SK-N-SH (cell line): ENCODE measurements at places on chromosomes 11 and 22. TPM values are rescaled to one million over a fixed set of nuclear protein-coding genes. Genes with fewer than 3 reads are reported as not detected.

Gene GNG3
- polyA plus RNA-seq, result 0.11 and 0.16 TPM in 2 replicates

Gene NRXN2
- polyA plus RNA-seq, result 0.15 TPM in 2 replicates

Gene C11orf52
- polyA plus RNA-seq, result not detected in 2 replicates

Gene DNAJB7
- polyA plus RNA-seq, result not detected in 2 replicates

Gene TMPRSS13
- polyA plus RNA-seq, result not detected in 2 replicates

Gene OR2AG1
- polyA plus RNA-seq, result not detected in 2 replicates

Gene PIWIL4
- 1.7 and 2.0 TPM in 2 replicates for polyA plus RNA-seq

Gene APOL6
- polyA plus RNA-seq, result 0.88 and 0.90 TPM in 2 replicates

Gene RIN1
- 13.0 and 16.9 TPM in 2 replicates for polyA plus RNA-seq

Gene MUC5B
- not detected in 2 replicates for polyA plus RNA-seq

Gene ACRV1
- not detected in 2 replicates for polyA plus RNA-seq

Gene SCO2
- polyA plus RNA-seq, result 3.2 and 4.0 TPM in 2 replicates

Gene IFITM1
- polyA plus RNA-seq, result 15.3 and 19.4 TPM in 2 replicates

DNA sequence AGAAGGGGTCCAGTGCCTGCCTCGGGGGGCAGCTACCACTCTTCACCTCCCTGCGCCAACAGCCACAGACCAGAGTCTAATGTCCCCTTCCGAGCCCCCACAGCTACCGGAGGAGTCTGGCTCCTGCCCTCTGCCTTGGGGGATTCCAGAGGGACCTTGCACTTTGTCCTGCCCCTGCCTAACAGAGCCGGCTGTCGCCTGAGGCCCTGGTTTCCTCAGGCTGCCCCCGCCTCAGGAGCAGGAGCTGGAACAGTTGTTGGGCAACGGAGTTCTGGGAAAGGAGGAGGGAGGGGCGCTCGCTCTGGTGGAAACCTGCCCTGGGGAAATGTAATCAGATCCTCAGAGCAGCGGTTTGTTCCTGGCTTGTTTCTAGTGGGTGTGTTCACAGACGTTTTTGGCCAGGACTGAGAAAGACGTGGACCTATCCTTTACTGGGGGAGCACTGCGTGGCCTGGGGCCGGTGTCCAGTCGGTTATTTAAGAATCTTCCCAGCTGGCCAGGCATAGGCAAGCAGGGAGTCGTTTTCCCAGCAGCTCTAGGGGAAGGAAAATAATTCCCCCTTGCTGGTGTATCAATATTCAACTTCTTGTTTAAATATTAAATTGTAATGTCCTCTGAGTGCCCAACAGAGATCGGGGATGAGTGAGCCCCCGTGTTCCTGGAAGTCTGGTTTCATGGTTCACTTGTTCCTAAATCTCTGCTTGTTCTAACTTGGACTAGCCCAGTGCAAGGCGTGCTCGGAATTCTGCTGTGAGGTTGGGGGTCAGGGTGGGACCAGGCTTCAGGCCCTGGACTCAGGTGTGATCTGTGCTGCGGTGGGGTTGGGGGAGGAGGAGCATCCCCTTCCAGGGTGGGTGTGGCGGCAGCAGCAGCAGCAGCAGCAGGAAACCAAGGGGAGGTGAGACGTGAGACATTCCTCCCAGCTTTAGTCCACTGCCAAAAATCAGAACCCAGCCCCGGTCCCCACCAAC, 32.1 kb downstream of the A4GALT start:
- DNase-seq, result peak; percentile 45

GRCh38 chr11:132330515-132330914, 960.1 kb downstream of the NTM start:
- DNase-seq, result no peak

DNA sequence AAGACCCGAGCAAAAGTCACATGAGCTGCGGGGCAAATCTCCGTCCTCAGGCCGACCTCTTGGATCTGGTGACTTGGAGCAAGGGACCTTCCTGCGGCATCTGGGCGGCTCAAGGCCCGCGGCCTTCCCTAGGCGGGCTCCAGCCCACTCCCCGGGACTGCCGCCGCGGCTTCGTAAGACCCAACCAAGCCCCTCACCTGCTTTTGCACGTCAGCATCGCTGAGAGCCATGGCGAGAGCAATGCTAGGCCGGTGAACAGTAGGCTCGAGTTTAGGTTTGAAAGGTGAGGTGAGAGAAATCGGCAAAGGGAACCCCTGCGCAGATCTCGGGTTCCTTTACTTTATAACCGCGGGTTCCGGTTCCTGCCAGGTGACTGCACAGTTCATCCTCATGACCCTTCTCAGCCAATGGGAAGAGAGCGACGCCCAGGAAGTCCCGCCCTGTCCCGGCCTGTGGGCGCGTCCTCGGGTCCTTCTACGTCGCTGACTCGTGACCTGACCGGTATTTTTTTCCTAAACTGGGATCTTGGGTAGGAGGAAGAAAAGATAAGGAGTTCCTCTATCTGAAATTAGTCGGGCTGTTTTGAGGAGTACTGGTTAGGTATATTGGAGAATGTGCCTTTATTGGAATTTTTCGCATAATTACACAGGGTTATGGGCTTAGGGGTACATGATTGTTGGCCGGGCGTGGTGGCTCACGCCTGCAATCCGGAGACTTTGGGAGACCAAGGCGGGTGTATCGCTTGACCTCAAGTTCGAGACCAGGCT, at the start of gene ATP6V1E1:
Gene ATP6V1E1 (minus strand): TSS at position 344 of the 767 bp plus-strand sequence. CDS start 114 bp downstream, at position 230.
- peak; percentile 95 for DNase-seq

DNA sequence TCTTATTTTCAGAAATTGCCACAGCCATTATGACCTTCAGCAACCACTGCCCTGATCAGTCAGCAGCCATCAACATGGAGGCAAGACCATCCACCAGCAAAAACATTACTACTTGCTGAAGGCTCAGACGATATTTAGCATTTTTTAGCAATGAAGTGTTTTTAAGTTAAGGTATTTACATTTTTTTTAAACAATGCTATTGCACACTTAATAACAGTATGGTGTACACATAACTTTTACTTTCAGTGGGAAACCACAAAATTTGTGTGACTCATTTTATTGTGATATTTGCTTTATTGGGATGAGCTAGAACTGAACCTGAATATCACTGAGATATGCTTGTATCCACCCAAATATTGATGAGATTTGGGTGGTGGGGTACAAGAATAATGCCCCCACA, 110.9 kb downstream of the TSPAN18 start:
- DNase-seq, result no peak

DNA sequence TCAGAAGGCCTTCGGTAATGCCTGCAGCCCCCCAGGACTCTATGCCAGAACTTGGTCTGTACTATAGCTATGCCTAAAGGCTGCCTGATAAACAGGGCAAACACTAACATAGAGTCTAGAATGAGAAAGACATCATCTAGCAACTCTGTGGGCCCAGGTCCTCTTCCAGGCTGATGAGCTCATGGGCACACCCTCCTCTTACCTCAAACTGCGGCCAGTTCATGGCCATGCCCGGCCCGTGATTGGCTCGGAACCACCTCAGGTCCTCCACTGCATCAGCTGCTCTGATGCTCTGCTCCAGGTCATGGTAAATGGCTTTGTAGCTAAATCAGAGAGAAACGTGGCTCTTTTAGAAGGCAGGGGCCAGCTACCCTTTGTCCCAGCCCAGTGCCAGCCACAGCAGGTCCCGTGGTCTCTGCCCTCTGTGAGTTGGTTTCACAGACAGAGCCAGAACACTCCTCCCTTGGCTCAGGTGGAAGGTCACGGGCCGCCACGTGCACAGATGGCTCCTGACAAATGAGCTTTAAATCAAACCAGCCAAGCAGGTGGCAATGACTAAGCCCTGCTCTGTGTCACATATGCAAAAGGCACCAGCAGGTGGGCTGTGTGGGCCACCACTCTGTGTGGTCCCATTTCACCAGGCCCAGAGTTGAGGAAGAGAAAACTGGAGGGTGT, 25.0 kb upstream of the ARFGAP3 start:
- no peak for DNase-seq

DNA sequence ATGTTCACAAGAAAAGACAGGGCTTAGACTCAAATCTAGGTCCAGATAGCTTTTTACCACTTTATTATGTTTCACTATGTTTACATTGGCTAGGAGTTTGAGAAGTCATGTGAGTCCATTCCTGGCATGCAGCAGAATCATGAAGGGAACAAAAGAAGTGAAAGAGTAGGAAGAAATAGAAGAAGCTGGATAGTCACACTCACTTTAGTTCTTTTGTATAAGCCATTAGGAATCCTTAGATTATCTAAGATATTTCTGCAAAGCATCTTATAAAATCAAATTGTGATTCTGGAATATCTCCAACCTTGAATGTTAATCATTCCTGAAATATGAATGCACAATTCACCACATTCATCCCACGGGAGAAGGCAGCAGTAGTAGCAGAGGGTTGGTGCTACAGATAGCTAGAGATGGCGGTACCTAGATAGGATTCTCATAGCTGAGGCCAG, 31.9 kb downstream of the MAML2 start:
- no peak for DNase-seq

DNA sequence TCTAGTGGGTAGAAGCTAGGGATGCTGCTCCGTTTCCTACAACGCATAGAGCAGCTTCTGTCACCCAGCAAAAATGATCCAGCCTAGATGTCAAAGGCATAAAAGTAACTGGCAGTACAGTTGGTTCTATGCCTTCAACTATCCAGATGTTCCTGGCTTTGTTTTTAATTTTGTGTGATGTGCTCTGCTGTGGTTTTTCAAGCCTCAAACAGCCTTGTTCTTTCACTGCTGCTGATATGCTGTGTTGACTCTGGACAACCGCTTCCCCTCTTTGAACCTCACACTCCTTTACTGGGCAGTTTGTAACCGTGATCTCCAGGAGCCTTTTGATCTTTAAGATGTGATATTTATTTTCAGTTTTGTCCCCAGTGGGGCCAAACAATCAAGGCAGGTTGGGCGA, 116.4 kb downstream of the SEZ6L start:
- DNase-seq, result no peak

DNA sequence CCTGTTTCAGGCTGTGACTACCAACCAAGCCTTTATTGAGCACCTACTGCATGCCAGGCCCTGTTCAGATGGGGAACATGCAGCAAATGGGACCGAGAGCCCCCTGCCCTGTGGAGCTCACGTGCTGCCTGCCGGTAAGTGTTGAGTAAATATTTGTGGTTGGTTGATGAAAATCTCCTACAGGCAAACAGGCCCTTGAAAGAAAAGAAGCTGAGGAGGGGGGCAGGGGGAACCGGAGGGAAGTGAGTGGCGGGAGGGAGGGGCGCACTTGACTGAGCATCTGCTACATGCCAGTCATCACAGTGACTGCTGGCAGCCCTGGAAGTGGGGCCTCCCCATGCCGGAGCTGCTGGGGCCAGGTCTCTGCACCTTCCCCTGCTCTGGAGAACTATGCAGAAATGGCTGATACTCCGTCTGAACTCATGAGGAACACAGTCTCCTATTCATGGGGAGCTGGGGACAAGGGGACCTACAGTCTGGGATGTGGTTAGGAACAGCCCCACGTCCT, 34.2 kb downstream of the MACROD1 start:
- DNase-seq, result no peak

GRCh38 chr11:65792456-65792855, 5.6 kb downstream of the OVOL1 start:
- DNase-seq, result peak; percentile 19

GRCh38 chr11:76553554-76554476, 109.0 kb downstream of the EMSY start:
- no peak for DNase-seq

- DNase-seq, result no peak
These were observed 239.3 kb upstream of the POU2AF2 start for GRCh38 chr11:111006227-111006626.

DNA sequence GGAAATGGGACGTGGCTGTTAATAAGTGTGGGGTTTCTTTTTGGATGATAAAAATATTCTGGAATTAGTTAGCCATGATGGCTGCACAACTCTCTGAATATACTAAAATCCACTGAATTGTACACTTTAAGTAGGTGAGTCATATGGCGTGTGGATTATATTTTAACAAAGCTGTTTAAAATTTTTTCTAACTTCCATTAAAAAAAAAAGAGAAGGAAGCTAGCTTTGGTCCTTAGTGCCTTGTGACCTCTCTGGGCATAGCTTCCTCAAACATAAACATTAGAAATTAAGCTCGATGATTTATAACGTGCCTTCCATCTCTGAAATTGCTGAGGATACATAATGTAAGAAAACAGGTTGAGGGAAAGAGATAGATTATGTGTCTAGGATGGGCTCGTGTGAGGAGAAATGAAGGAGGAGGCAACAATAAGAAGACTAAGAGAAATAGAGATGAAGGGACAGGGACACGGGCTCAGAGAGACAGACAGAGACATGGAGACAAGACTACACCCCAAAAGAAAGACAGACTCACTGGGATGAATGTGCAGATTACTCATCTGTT, 20.0 kb downstream of the IRAG1 start:
- no peak for DNase-seq

DNA sequence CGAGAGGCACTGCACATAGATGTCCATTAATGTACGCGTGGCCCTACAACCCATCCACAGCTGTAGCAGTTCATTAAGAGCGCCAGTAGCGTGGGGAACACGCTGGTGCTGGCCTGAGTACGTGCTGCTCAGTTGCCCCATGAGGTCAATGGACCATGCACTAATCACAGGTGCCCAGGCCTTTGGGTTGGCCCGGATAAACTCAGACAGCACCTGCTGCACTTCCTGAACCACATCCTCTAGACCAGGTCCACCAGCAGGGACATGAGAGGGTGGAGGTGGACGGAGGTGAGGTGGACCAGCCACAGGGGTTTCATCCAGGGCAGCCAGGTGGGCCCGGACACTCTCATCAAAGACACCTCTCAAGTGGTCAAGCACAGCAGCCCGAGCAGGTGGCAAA, 3.1 kb upstream of the GANAB start:
- no peak for DNase-seq

- no peak for DNase-seq
These were observed 1185.4 kb downstream of the LRRC4C start for GRCh38 chr11:40274017-40274416.

DNA sequence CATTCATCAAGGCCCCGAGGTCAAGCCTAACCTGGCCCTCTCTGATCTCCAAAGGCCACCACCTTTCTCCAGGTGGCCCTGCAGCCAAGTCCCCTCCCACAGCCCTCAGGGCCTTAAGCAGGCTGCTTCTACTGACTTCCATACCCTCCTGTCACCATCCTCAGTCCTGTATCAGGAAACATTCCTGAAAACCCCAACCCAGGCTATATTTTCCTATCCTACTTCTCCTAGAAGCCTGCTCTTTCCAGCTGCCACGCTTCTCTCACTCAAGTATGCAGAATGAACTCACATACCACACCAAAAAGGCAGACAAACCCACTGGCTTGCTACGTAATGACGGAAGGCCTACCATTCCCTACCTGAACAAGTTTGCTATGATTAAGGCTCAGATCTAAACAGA, 23.6 kb downstream of the MORC2 start:
- no peak for DNase-seq

GRCh38 chr11:120526241-120526640, 14.7 kb downstream of the GRIK4 start:
- DNase-seq, result no peak

GRCh38 chr22:50086526-50086925, 1.3 kb upstream of the MLC1 start:
- DNase-seq, result no peak

- DNase-seq, result no peak
These were observed 62.9 kb downstream of the LRP5 start for GRCh38 chr11:68375337-68375736.

DNA sequence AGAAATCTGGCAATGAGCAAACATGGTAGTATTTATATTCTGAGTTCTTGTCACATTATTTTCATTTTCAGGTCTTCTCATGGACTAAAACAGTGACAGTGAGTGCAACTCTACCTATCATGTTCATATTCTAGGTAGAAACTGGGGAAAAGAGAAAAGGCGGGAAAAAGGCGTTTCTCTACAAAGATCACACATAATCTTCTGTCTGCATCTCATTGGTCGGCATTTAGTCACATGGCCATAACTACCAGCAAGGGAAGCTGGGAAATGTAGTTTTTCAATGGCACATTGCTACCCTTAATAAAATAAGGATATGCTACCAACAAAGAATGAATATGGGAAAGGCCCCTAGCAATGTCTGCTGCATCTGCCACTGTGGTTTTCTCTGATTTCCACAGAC, 57.6 kb upstream of the B3GAT1 start:
- peak; percentile 61 for DNase-seq

- no peak for DNase-seq
These were observed 43.2 kb upstream of the CLMP start for GRCh38 chr11:123238297-123238696.
